ENCODE measurements at places on chromosomes 2 and 18.
A peak's percentile ranks its signal among the peaks of the same experiment; 100 is the strongest.

DNA sequence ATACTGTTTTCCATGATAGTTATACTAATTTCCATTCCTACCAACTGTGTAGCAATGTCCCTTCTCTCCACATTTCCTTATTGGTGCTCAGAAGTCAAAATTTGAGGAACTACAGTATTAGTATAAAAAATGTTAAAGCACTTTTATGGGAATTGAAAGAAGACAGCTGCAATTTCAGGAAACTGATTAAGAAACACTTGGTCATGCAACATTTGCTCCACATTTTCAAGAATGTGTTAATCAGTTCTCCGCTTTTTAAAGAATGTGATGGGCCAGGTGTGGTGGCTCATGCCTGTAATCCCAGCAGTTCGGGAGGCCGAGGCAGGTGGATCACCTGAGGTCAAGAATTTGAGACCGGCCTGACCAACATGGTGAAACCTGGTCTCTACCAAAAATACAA is 33.6 kb upstream of the MGAT4A start:
- DNase-seq = no peak

- no peak for DNase-seq
Measured at GRCh38 chr2:240856151-240856980, 12.3 kb upstream of the AGXT start.

DNA sequence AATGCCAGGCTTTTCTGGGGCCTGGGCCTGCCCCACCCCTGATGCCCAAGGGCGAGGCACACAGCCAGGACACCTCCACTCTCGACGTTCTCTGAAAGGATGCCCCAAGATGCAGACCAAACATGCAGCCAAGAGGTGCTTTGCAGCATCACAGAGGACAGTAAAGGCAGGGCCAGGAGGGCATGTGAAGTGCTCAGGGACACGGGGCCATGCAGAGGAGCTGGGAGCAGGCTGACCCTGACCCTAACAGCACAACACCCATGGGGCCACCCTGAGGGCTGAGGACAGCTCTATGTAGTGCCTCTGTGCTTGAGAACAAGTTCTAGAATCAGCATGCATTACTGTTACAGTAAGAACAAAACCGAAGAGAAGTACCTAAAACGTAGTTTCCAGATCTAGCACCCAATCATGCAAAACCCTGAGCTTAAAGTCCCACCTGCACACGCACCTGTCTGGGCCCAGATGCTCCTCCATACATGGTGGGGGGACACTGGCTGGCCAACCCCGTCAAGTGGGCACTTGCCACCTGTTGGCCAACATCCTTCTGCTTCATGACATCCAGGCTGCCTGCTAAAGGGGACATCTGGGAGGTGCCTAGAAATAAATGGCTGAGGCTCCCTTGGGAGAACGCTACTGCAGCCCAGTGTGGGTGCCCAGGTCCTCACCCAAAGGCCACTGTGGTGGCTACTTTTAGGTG is 15.4 kb downstream of the HS6ST1 start:
- no peak for DNase-seq

DNA sequence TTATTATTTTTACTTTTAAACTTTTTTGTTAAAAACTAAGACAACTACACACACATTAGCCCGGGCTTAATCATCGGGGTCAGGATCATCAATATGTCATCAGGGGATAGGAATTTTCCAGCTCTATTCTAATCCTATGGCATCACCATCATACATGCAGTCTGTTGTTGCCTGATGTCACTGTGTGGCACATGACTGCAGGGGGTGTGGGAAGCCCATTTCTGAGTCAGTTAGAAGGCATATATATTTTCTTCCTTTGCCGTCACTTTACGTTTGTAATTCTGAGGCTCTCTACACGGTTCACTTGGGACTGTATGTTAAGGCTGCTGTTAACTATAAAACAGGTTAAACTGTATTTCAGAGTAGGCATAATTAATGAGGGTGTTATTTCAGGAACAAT is 144.4 kb upstream of the ITGA6 start:
- no peak for DNase-seq

DNA sequence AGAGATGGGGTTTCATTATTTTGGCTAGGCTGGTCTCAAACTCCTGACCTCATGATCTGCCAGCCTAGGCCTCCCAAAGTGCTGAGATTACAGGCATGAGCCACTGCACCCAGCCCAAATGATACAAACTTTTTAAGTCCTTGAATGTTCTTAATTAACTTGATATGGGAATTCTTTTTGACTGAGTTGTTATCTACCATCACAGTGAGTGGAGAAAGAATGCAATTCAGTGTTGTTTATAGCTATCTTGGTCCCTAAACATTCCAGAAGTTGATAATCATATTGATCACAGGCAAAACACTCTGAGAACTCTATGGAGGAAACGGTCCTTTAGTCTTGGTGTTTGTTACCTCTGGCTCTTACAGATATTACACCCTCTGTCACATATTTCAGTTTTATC is 1072.5 kb downstream of the SUCLG1 start:
- DNase-seq = no peak

- DNase-seq = no peak
Measured at GRCh38 chr2:230601510-230601909, 111.1 kb upstream of the CAB39 start.

- no peak for DNase-seq
Measured at GRCh38 chr2:25838152-25838756, 40.0 kb downstream of the ASXL2 start.

- peak; percentile 87 for DNase-seq
Measured at GRCh38 chr2:168890006-168890782, at the start of gene SPC25. SPC25 (minus strand) TSS chr2:168890430; CDS start chr2:168889519, 911 bp downstream.

DNA sequence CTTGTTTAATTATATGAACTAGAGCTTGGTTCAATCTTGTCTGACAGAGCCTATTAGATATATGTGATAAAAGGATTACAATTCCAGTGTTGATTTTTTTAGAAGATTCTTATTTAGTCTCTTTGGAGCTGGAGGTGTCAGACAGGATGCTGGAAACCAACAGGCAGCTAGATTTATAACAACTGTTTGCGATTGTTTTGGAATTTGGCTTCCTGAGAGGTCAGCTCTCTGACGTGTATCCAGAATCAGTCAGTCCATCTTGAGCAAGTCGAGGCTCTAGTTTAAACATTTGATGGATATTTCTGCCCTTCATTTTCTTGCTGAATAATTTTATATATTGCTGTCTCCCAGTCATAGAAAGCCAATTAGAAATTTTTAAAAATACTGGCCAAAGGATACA is 1062.9 kb downstream of the DPP10 start:
- no peak for DNase-seq

- no peak for DNase-seq
Measured at GRCh38 chr18:65124633-65125032, 626.2 kb upstream of the CDH7 start.

DNA sequence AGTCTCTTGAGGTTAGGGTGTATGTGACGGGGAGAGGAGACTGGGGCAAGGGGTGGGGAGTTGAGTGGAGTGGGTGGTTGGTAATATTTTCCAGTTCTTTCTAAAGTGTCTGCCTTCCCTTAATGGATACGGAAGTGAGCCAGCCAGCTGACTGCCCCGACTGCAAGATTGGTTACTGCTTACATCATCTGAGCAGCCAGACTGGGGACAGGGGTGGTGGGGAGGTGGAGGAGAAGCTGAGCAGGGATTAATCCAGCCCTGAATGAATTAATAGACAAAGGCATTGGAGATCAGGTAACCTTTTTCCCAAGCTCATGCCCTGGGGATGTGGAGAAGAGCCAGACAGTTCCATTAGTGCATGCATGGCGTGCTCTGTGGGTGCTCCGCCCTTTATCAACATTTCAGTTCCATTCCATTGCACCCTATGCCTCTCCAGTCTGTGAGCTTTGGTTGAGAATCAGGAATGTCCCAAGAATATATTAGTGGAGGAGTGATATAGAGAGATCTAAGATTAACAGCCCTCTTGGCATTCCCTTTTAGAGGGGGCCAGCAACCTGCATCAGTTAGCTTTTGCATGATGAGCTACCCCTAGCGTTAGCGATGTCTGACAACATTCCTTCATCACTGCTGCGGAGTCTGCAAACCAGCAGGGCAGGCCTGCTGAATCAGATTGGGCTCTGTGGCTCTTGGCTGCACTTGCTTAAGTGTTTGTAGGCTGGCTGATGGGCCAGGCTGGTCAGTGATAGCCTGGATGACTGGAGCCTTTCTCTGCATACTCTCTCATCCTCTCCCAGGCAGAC is 67.4 kb downstream of the TNP1 start:
- no peak for DNase-seq

- DNase-seq = no peak
Measured at GRCh38 chr2:150474326-150475074, 13.0 kb downstream of the RND3 start.

DNA sequence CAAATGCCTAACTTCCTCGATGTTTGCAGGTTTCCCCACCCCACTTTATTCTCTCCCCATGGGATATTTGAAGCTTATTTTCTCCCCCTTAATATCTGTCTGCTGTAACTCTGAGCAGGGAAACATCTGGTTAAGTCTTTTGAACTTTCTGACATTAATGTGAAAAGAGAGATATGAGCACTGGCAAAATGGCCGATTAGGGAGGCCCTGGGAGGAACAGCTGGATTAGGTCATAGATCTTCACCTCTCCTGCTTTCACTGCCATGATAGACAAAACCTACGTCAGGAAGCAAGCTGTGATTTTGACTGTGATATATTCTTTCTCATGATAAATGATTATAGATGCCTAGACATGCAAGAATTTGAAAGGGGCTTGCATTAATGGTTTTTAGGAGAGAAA is 43.6 kb downstream of the LYPD6B start:
- no peak for DNase-seq

DNA sequence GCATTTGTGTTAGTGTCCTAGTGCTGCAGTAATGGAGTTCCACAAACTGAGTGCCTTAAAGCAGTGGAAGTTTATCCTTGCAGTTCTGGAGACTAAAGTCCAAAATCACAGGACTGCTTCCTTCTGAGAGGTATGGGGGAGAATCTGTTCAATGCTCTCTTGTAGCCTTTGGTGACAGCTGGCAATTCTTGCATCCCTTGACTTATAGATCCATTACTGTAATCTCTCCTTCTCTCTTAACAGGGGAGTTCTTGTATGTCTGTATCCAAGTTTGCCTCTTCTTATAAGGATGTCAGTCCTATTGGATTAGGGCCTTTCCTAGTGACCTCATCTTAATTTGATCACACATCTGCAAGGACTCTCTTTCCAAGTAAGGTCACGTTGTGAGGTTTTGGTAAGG is 69.9 kb downstream of the XRCC5 start:
- DNase-seq = no peak

Data from stimulated activated naive CD8-positive, alpha-beta T cell treated with anti-CD3 and anti-CD28 coated beads, Interleukin-15, Interleukin-2, amounts not matched to agents 100 U/mL and 50 U/mL, for 24 hours (primary cell).